ENCODE measurements at places on chromosomes 7 and 10. TPM values are rescaled to one million over a fixed set of nuclear protein-coding genes. Genes with fewer than 3 reads are reported as not detected.

DNA sequence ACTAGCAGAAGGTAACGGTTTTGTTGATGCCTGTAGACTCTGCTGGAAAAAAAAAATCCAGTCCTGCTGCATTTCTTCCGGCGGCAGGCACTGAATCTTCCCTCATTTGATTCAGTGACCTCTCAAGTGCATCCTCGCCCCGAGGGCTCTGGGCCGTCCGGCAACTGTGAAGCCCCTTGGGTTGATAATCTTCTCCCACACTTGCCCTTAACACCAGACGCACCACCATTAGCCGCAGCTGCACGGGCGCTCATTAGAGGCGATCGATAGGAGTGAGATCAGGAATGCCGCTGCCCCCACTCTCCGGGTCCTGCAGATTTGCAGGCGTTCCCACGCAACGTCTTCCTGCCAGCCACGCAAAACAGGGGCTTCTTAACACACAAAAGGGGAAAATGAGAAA, 200.0 kb upstream of the MKI67 start:
- DNase-seq: no peak

DNA sequence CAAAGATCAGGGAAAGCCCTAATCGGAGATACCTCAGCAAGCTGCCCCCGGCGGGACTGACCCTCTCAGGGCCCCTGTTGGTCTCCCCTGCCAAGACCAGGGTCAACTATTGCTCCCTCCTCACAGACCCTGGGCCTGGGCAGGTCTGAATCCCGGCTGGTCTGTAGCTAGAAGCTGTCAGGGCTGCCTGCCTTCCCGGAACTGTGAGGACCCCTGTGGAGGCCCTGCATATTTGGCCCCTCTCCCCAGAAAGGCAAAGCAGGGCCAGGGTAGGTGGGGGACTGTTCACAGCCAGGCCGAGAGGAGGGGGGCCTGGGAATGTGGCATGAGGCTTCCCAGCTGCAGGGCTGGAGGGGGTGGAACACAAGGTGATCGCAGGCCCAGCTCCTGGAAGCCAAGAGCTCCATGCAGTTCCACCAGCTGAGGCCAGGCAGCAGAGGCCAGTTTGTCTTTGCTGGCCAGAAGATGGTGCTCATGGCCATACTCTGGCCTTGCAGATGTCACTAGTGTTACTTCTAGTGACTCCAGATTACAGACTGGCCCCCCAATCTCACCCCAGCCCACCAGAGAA, 24.1 kb downstream of the TBATA start:
- DNase-seq: no peak

GRCh38 chr7:72430531-72430930, 18.4 kb upstream of the CALN1 start:
- no peak for DNase-seq

The ACSL5 gene
- 3.7 TPM for polyA plus RNA-seq

Measured in spinal cord (tissue), 10 donors.